Endothelial cell (in vitro differentiated cells): ENCODE measurements at places on chromosomes 6 and 20.

DNA sequence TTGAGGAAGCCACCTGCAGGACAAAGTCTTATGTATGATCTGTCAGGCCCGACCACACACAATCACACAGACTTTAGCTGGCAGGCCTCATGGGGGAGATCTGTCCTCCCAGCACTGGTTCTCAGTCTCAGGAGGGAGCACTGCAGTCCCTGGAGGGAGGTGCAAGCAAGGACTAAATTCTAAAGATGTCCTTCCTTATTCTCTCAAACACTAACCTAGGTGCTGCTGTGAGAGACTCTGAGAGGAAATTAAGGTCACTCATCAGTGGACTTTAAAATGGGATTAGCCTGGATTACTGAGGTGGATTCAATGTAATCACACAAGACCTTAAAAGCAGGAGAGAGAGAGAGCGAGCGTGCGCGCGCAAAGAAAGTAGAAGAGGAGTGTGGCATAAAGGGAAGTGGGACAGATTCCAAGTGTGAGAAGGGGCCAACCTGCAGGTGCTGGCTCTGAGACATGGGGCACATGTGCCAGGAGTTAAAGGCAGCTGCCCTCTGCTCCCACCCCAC is 14.3 kb downstream of the GLO1 start:
- no peak for DNase-seq

GRCh38 chr6:6533176-6533575 is 55.3 kb upstream of the LY86 start:
- no peak for DNase-seq

DNA sequence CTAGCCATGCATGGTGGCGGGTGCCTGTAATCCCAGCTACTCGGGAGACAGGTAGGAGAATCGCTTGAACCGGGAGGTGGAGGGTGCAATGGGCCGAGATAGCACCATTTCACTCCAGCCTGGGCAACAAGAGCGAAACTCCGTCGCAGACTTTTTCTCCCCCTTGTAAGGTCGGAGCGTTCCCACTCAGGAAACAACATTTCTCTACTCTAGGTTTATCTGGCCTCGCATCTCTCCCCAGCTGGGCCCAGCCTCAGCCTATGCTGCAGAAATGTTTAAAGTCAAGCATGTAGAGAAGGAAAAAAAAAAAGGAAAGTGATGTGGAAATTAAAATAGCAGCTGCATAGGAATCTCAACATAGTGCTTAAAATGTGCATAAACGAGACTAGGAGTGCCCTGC is 172.3 kb downstream of the TRIM27 start:
- DNase-seq: no peak

- no peak for DNase-seq
Observed at GRCh38 chr6:41477572-41477971, 68.6 kb upstream of the FOXP4 start.

- DNase-seq: peak; percentile 73
Observed at GRCh38 chr6:31736021-31736767, at the start of gene CLIC1. Gene CLIC1 (minus strand): TSS chr6:31736530. CDS start chr6:31736300, 230 bp downstream.

- DNase-seq: no peak
Observed at GRCh38 chr6:131367206-131367873, 205.7 kb upstream of the ARG1 start.

GRCh38 chr6:5724911-5725310 is 281.8 kb downstream of the NRN1 start:
- no peak for DNase-seq

DNA sequence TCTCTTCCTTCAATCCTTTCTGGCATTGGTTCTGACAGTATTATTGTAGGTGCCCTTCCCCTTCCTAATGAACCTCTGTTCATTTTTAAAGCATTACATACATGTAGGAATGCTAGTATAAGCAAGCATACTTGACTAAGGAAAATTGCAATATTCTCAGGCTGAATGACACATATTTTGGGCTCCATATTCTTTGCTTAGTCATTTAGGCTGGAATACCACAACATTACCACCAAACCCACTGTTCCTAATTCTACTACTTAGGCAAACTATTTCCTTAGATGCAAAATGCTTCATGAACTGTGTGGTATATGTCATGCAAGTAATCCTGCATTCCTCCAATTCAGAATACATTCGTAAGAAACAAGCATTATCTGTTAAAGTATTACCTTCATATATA is 113.9 kb downstream of the PRDM1 start:
- no peak for DNase-seq

- DNase-seq: no peak
Observed at GRCh38 chr6:62296541-62296940, 10.5 kb upstream of the KHDRBS2 start.

DNA sequence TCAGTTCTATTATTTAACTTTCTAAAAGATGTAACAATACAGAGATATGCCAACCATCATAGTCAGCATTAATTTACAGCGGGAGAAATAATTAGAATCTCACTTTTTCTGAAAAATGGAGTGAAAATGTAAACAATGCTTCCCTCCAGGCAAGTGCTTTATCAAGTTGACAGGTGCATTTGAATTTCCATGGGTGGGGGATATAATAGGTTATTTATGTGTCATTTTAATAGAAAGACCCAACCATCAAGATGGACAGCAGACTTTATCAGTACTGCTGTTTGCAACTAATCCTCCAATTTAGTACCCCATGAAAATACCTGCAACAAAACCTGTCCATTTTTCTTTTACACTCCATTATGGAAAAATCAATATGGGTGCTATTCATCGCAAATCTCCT is 780.1 kb downstream of the TFAP2A start:
- no peak for DNase-seq

GRCh38 chr20:41738604-41739206 is 120.5 kb upstream of the CHD6 start:
- DNase-seq: peak; percentile 60

DNA sequence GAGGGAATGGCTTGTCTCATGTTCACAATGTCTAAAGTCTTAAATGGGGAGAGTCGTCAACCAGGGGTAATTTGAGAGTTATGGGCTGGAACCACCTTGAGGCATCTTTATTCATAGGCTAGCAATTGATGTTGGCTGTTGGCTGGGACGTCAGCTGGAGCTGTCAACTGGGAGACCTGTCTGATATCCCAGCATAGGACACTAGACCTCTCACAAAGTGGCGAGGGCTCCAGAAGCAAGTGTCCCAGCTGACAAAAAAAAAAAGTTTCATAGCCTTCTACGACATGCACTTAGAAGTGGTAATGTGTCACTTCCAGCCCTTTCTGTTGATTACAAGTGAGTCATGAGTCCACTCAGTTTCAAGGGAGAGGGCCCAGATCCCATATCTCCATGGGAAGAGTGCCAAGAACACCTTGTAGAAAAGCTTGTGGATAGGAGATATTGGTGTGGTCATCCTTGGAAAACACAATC is 278.0 kb downstream of the ESR1 start:
- DNase-seq: no peak

GRCh38 chr6:38720295-38720694 is 5.2 kb downstream of the DNAH8 start:
- no peak for DNase-seq

DNA sequence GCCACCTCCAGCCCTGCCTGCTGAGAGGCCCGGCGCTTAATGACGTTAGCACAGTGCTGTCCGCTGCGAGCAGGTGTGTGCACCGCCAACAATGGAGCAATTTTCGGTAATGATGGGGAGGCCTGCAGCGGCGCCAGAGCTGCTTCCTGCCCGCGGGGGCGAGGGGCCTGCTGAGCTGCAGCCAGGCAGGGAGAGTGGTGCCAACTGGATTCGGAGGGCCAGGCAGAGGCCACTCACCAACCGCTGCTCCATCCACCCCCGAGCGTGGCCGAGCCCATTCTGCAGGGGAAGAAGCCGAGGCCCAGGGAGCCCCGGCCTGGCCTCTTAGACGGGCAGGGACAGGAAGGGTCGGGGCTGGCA is 9.6 kb downstream of the HRH3 start:
- no peak for DNase-seq

GRCh38 chr6:150866991-150867501 is 1.5 kb downstream of the MTHFD1L start:
- no peak for DNase-seq
